ENCODE measurements at places on chromosomes 2 and 18. TPM values are rescaled to one million over a fixed set of nuclear protein-coding genes. Genes with fewer than 3 reads are reported as not detected.

DNA sequence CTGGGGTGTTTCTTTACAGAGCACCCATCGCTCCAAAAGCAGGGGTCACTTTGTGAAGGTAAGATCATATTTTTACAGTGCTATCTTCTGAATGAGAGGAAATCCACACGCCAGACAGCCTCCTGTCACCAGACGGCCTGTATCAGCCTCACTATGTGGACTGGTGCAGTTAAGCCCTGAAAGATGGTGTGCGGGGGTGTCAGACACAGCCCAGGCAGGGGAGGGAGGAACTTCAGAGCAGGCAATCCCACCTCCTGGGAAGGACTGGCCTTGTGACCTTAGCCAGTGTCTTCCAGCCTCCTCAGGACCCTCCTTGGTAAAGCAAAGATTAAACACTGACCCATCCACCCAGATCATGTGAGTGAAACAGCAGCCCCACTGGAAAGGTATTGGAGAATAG lies 249.4 kb upstream of the CTAGE1 start:
- DNase-seq: no peak
- no peak overlapping the region for H3K27ac ChIP-seq
- H3K4me3 ChIP-seq: no peak overlapping the region
- H3K4me1 ChIP-seq: no peaks in the 10 kb centered on the region

Gene RESP18
- polyA plus RNA-seq: 0.46 TPM

Gene CCDC148
- polyA plus RNA-seq: 0.61 TPM

Gene PRKAG3
- polyA plus RNA-seq: 0.07 TPM

- no peaks in the 10 kb centered on the region for H3K27me3 ChIP-seq
- H3K4me3 ChIP-seq: no peak overlapping the region
- H3K4me1 ChIP-seq: peaks cover 44% of the 10 kb centered on the region
- H3K36me3 ChIP-seq: no peaks in the 10 kb centered on the region
- no peak overlapping the region for H3K27ac ChIP-seq
- no peak for DNase-seq
These were observed 99.4 kb upstream of the MSH2 start for GRCh38 chr2:47303341-47304148.

Gene MPP4
- polyA plus RNA-seq: 0.24 TPM

GRCh38 chr2:174449033-174449432 lies 37.8 kb downstream of the GPR155 start:
- no peaks in the 10 kb centered on the region for H3K4me1 ChIP-seq
- H3K27me3 ChIP-seq: no peaks in the 10 kb centered on the region
- no peak overlapping the region for H3K27ac ChIP-seq
- no peaks in the 10 kb centered on the region for H3K36me3 ChIP-seq

Gene TCF7L1
- 23.1 TPM for polyA plus RNA-seq

Gene KCNE4
- polyA plus RNA-seq: 3.4 TPM

DNA sequence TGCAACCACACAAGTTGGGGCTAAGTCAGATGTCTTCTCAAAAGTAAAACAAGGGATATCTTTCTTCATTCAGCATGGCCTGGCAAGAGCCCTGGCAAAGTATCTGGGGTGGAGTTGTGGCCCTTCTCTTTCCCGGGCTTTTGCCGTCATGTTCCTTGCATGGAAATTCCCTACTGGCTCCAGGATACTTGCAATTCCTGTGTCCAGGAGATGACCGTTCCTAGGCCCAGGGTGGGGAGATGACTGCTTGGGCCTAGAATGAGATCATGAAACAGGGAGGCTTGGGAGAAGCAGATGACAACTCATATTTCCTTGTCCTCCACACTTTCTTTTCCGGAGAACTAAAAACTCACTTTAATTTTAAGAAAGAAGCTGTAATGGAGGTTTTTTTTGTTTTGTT lies 60.9 kb downstream of the TGIF1 start:
- no peak overlapping the region for H3K4me3 ChIP-seq
- no peaks in the 10 kb centered on the region for H3K4me1 ChIP-seq
- H3K27me3 ChIP-seq: no peaks in the 10 kb centered on the region
- no peaks in the 10 kb centered on the region for H3K36me3 ChIP-seq
- no peak overlapping the region for H3K27ac ChIP-seq
- DNase-seq: no peak

Gene RAB6C
- 0.21 TPM for polyA plus RNA-seq

DNA sequence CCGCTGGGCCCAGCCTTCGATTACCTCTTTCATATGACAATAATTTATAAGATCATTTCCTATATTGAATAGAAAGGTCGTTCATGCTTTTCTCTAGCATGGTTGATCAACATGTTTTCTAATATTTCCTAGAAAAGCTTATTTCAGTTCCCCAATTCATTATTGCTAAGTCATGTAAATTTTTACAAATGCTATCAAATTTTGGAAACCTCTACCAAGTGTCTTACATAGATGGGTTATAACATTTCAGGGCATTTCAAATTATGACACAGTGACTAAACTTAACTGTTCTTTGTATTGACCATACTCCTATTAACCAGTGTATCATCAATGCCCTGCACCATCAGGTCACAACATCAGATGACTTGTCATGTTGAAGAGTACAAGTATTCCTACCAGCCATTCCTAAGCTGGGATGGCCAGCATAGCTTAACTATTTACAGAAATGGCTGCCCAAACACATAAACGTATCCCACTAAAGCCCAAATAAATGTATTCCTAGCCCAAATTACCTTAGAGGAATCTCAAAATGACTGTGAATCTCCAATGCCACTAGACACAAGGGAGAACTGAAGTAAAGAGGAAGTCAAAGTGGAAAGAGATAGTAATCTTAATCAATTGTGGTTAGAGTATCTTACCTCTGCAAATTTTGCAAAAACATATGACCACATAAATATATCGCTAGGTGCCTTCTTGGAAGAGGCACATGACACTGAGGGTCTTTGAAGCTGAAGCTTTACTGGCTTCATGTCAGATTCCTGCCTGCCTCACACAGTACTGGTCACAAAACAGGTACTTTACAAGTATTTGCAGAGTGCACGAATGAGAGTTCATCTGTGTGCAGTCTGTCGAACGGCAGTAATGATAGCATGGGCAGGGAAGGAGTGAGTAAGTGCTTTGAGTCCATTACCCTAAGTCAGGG lies 87.3 kb upstream of the TLK1 start:
- H3K4me3 ChIP-seq: no peak overlapping the region
- DNase-seq: no peak
- no peaks in the 10 kb centered on the region for H3K4me1 ChIP-seq

GRCh38 chr2:74564222-74564621 lies 9.7 kb downstream of the DOK1 start:
- H3K27me3 ChIP-seq: peaks cover 67% of the 10 kb centered on the region
- H3K4me3 ChIP-seq: no peak overlapping the region
- H3K27ac ChIP-seq: no peak overlapping the region
- H3K36me3 ChIP-seq: no peaks in the 10 kb centered on the region

Gene ICA1L
- polyA plus RNA-seq: 10.7 TPM

DNA sequence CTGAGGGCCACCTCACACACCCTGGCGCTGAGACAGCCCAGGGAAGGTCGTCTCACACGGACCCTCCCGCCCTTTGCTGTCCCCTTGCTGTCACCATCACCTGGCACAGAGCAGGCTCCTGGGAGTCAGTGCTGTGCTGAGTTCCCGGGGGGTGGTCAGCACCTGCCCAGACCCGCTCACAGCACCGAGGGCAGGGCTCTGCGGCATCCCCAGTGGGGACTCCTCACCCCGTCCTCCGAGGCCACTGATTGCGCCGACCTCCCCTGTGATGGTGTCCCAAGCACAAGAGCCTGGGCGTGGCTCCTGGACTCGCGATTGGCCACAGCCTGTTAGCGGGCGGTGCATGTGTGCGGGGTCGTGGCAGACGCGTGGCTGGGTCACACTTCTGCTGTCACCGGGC lies 65.9 kb downstream of the NFATC1 start:
- H3K4me3 ChIP-seq: no peak overlapping the region
- no peak for DNase-seq
- no peak overlapping the region for H3K27ac ChIP-seq
- H3K27me3 ChIP-seq: no peaks in the 10 kb centered on the region

- H3K4me1 ChIP-seq: no peaks in the 10 kb centered on the region
- H3K4me3 ChIP-seq: no peak overlapping the region
- DNase-seq: no peak
- no peak overlapping the region for H3K27ac ChIP-seq
- no peaks in the 10 kb centered on the region for H3K36me3 ChIP-seq
These were observed 242.7 kb upstream of the MYT1L start for GRCh38 chr2:2573658-2574293.

DNA sequence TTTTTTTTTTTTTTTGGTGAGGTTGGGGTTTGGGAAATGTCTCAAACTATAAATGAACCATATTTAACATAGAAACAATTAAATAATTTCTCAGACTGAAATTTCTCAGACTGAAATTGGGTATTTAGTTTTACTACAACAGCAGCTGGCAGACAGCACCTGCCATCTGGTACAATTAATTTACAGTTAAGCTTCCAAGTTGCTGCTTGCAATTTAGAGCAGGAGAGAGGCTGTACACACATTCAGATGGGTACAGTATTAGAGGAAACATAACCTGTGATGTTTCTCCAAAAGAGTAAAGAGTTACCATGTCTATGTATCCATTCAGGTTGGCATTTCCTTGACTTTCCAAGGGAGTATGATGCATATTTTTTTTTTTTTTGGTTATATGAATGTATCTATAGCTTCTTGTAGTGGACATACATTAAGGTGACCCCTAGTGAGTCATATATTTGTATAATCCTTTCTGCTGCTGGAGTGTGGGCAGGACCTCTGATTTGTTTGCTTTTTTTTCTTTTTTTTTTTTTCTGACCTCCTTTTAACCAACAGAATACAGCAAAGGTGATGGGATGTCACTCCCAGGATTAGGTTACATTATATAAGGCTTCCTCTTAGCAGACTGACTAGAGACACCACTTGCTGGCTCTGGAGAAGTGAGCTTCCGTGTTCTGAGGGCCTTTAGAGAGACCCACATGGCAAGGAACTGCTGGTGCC lies 201.7 kb downstream of the PTH2R start:
- no peaks in the 10 kb centered on the region for H3K4me1 ChIP-seq
- H3K4me3 ChIP-seq: no peak overlapping the region
- no peak for DNase-seq
- no peak overlapping the region for H3K27ac ChIP-seq
- H3K27me3 ChIP-seq: no peaks in the 10 kb centered on the region
- no peaks in the 10 kb centered on the region for H3K36me3 ChIP-seq

Gene GKN2
- 0.10 TPM for polyA plus RNA-seq

GRCh38 chr2:230909841-230910545 lies 15.0 kb downstream of the GPR55 start:
- H3K36me3 ChIP-seq: no peaks in the 10 kb centered on the region
- no peak overlapping the region for H3K4me3 ChIP-seq
- H3K4me1 ChIP-seq: no peaks in the 10 kb centered on the region
- peaks cover 3% of the 10 kb centered on the region for H3K27me3 ChIP-seq
- no peak for DNase-seq
- no peak overlapping the region for H3K27ac ChIP-seq

Gene IL1F10
- polyA plus RNA-seq: not detected

GRCh38 chr2:183903026-183903425 lies 695.3 kb upstream of the ZNF804A start:
- H3K27me3 ChIP-seq: no peaks in the 10 kb centered on the region
- H3K4me3 ChIP-seq: no peak overlapping the region
- DNase-seq: no peak
- no peak overlapping the region for H3K27ac ChIP-seq
- H3K36me3 ChIP-seq: no peaks in the 10 kb centered on the region

GRCh38 chr2:915979-916378 lies 34.7 kb upstream of the SNTG2 start:
- no peak overlapping the region for H3K4me3 ChIP-seq
- no peaks in the 10 kb centered on the region for H3K27me3 ChIP-seq
- no peak overlapping the region for H3K27ac ChIP-seq

Gene DAPL1
- polyA plus RNA-seq: 1.6 TPM

GRCh38 chr2:47198985-47199451 lies 43.9 kb upstream of the STPG4 start:
- no peak overlapping the region for H3K4me3 ChIP-seq
- no peaks in the 10 kb centered on the region for H3K36me3 ChIP-seq
- no peak overlapping the region for H3K27ac ChIP-seq
- DNase-seq: no peak
- H3K4me1 ChIP-seq: peaks cover 11% of the 10 kb centered on the region
- H3K27me3 ChIP-seq: no peaks in the 10 kb centered on the region

Gene LIPT1
- 18.4 TPM for polyA plus RNA-seq

Measured in large intestine (tissue), 12 donors.